Activated CD4-positive, alpha-beta T cell treated with anti-CD3 and anti-CD28 coated beads for 36 hours (primary cell): ENCODE measurements at places on chromosomes 11 and 22. TPM values are rescaled to one million over a fixed set of nuclear protein-coding genes. Genes with fewer than 3 reads are reported as not detected.

- no peak for DNase-seq
Measured at GRCh38 chr22:29521526-29521925, 32.0 kb downstream of the THOC5 start.

DNA sequence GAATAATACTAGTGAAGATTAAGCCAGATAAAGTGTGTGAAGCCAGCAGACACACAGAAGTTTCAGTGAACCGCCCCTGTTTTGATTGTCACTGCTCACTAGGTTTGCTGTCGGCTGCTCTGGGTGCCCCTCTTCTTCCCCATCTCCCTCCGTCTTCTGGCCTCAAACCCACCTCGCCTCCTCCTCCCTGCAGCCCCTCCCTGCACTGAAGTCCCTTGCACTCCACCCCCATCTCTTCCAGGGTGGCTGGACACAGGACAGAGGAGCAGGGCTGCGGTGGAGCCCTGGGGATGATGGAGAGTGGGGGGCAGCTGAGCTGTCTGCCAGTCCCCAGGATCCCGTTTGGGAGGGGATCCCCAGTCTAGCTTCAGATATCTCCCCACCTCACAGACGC lies 53.5 kb downstream of the CYTH4 start:
- DNase-seq = no peak

Gene SLN
- not detected for total RNA-seq

DNA sequence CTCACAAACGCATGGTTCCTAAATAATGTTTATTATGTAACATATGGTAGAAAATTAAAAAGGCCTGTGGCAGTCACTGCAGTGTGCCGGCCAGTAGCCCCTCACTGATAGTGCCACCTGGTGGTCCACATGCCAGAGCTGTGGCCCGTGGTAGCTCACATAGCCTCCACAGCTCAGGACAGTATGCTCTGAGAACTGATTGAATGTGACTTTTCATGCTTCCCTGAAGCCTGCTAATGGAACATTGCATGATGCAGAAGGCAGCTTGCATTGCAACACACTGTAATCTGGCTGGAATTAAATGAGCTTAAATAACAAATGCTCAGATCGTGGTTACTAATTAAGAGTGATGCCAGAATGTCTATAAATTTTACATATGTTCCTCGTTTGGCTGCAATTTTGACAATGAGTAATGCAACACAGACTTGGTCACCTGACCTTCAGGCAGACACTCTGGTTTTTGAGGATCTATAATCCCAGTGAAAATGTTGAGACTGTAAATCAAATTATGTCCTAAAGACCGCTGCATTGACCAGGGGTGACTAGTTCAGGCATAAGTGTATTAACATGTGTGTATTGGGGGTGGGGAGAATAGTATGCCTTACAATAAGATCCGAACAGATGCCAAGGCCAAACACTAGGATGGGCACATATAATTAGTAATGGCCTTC lies 566.4 kb downstream of the METTL15 start:
- DNase-seq = peak; percentile 6

Gene MIOX
- total RNA-seq = 0.44 TPM

Gene PAX6
- total RNA-seq = not detected

DNA sequence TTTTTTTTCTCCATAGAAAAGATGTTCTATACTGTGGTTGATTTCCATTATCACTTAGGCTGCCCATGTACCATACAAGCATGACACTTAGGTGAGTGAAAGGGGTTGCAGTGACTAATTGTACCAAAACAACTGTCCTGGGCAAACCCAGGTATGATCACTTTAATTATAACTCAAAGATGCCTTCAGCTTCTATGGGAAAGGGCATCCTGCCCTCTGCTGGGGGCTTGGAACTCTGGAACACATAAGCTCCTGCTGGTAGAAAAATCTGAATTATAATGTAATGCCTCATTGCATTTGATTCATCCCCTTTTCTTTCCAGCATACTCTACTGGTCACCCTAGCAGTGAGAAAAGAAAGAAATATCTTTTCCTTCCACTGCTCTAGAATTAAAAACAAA lies 206.3 kb downstream of the DDX10 start:
- DNase-seq = peak; percentile 59
